ENCODE measurements at places on chromosomes 2 and 18.

DNA sequence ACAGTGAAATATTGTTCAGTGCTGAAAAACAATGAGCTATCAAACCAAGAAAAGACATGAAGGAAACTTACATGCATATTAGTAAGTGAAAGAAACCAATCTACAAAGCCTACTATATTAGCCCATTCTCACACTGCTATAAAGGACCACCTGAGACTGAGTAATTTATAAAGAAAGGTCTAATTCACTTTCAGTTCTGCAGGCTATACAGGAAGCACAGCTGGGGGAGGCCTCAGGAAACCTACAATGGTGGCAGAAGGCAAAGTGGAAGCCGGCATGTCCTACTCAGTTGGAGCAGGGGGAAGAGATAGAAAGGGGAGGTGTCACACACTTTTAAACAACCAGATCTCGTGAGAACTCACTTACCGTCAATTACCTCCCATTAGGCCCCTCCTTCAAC is 232.1 kb downstream of the TMX3 start:
- no peak for DNase-seq

GRCh38 chr2:47964722-47965434 is 58.6 kb upstream of the FBXO11 start:
- DNase-seq, result no peak

GRCh38 chr2:121333834-121334558 is 49.0 kb upstream of the TFCP2L1 start:
- no peak for DNase-seq

GRCh38 chr2:181077128-181077709 is 96.8 kb downstream of the UBE2E3 start:
- no peak for DNase-seq

GRCh38 chr2:41521211-41521610 is 526.6 kb upstream of the PKDCC start:
- no peak for DNase-seq

DNA sequence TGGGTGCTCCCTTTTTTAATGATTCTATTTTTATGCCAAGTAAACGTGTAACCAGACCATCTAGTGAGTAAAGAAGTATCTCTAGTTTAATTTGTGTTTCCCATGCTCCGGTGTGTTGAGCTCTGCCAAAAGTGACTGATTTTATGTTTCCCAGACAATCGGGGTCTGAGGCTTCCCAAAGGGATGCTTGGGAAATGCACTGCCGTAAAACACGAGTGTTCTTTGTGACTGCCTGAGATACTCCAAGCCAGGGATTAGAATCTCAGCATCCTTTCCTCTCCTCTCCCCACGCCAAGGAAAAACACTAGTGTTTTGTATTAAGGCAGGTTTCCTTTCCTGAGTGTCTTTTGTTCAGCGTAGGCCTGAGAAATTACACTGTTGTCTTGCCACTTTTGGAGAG is 180.5 kb upstream of the NRP2 start:
- DNase-seq, result no peak

Measured in glomerular endothelial cell (primary cell).